ENCODE measurements at places on chromosomes 4 and X. TPM values are rescaled to one million over a fixed set of nuclear protein-coding genes. Genes with fewer than 3 reads are reported as not detected.
A peak's percentile ranks its signal among the peaks of the same experiment; 100 is the strongest.

GRCh38 chr4:165384186-165384585 is 5.4 kb downstream of the CPE start:
- H3K4me3 ChIP-seq, result no peak overlapping the region
- H3K27ac ChIP-seq, result no peak overlapping the region
- peaks cover 44% of the 10 kb centered on the region for H3K27me3 ChIP-seq

DNA sequence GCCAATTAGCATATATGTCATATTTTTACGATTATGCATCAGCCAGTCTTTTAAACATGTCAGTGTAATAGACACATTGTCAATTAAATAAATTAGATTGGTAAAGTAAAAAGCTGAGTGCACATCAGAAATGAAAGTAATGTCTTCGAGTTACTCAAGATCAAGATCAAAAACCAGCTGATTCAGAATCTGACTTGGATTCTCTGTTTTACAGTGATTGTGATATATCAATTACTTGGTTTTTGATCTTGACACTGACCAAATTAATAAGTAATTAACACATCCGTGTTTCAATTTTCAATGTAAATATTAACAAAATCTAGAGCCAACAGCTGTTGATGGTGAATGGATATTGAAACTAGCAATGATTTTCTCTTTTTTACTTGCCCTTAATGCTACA is 311.6 kb downstream of the PDGFC start:
- no peaks in the 10 kb centered on the region for H3K27me3 ChIP-seq
- no peak for DNase-seq
- no peaks in the 10 kb centered on the region for H3K4me1 ChIP-seq

DNA sequence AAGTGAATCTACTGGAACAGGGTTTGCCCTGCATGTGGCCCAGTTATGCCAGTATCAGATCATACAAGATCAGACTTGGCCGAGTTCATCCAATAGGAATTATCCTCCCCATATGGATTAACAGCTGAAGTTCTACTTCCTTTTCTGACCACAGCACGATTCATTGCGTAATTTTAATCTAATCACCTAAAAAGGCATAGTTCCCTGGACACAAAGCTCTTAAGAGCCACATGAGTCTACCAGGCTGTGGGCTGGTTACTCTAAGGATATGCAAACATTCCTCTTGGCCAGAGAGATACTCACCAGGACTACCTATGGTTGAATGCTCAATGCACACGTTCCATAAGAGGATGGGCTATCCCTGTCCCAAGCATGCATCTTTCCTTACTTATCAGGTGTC is 46.9 kb downstream of the CHST7 start:
- H3K4me3 ChIP-seq, result no peak overlapping the region
- H3K27me3 ChIP-seq, result peaks cover 24% of the 10 kb centered on the region
- H3K36me3 ChIP-seq, result peaks cover 40% of the 10 kb centered on the region
- no peak overlapping the region for H3K27ac ChIP-seq
- peaks cover 3% of the 10 kb centered on the region for H3K4me1 ChIP-seq

GRCh38 chr4:123233136-123233768 is 163.3 kb upstream of the SPRY1 start:
- no peaks in the 10 kb centered on the region for H3K27me3 ChIP-seq
- H3K27ac ChIP-seq, result no peak overlapping the region
- no peak for DNase-seq
- H3K4me3 ChIP-seq, result no peak overlapping the region
- peaks cover 25% of the 10 kb centered on the region for H3K36me3 ChIP-seq
- no peaks in the 10 kb centered on the region for H3K4me1 ChIP-seq

DNA sequence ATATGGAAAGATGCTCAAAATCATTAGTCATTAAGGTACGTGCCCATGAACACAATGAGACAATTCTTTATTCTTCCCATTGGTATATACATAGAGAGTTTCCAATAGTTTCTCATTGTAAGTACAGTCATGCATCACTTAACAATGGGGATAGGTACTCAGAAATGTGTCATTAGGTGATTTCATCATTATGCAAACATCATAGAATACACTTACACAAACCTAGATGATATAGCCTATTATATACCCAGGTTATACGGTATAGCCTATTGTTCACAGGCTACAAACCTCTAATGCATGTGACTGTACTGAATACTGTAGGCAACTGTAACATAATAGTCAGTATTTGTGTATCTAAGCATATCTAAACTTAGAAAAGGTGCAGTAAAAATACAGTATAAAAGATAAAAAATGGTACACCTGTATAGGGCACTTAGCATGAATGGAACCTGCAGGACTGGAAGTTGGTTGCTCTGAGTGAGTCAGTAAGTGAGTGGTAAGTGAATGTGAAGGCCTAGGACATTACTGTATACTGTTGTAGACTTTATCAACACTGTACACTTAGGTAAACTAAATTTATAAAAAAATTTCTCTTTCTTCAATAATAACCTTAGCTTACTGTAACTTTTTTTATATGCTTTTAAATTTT is 49.6 kb downstream of the KLHL13 start:
- H3K4me1 ChIP-seq, result no peaks in the 10 kb centered on the region
- H3K27me3 ChIP-seq, result no peaks in the 10 kb centered on the region
- no peak overlapping the region for H3K27ac ChIP-seq

- H3K27me3 ChIP-seq, result no peaks in the 10 kb centered on the region
- DNase-seq, result no peak
- H3K36me3 ChIP-seq, result peaks cover 4% of the 10 kb centered on the region
- no peak overlapping the region for H3K4me3 ChIP-seq
- no peak overlapping the region for H3K27ac ChIP-seq
These were observed 57.9 kb downstream of the GPR101 start for GRCh38 chrX:136975684-136976470.

GRCh38 chrX:73826996-73827395 is 264.0 kb downstream of the CHIC1 start:
- H3K36me3 ChIP-seq, result no peaks in the 10 kb centered on the region
- no peaks in the 10 kb centered on the region for H3K4me1 ChIP-seq
- no peak overlapping the region for H3K27ac ChIP-seq
- no peaks in the 10 kb centered on the region for H3K27me3 ChIP-seq
- DNase-seq, result no peak

DNA sequence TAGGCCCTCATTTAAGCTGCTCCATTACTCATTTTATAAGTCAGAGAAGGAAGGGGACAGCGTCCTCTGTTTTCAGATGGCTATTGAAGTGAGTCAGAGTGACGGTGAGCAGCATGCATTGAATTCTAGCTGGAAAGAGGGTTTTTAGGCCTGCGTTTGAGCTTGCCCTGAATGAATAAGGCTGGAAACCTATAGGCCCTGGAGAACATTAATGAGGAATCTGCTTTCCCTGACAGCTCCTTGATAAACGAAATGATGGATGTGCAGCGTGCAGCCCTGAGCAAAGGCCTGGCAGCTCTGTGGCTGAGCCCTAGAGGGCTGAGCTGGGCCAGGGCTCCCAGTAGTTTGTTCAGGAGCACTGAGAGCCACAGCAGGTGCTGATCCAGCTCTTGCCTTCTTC is 33.4 kb downstream of the TBL1X start:
- peaks cover 27% of the 10 kb centered on the region for H3K36me3 ChIP-seq
- no peak overlapping the region for H3K27ac ChIP-seq
- no peak for DNase-seq
- no peaks in the 10 kb centered on the region for H3K27me3 ChIP-seq

- H3K27ac ChIP-seq, result no peak overlapping the region
- H3K4me1 ChIP-seq, result peaks cover 4% of the 10 kb centered on the region
- DNase-seq, result no peak
- no peak overlapping the region for H3K4me3 ChIP-seq
- peaks cover 5% of the 10 kb centered on the region for H3K27me3 ChIP-seq
- H3K36me3 ChIP-seq, result no peaks in the 10 kb centered on the region
These were observed 125.9 kb downstream of the NSUN7 start for GRCh38 chr4:40875507-40876150.

DNA sequence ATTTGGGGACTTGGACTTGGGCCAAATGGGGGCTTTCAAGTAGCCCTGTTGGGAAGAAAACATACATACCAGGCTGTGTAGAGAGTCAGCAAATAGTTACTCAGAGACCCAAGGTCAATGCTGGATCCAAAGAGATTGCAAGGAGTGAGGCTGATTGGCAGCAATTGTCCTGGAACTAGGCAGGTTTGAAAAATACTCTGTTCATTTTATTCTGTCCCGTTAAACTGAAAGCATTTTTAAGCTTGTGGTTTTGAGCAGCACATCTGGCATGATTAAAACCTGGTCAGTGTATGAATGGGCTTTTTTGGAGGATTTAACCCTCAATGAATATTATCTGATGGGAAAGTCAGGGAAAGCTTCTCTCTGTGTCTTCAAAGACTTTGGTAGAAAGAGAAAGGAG is 294.3 kb upstream of the BOD1L1 start:
- no peaks in the 10 kb centered on the region for H3K4me1 ChIP-seq
- H3K4me3 ChIP-seq, result no peak overlapping the region
- H3K36me3 ChIP-seq, result no peaks in the 10 kb centered on the region
- no peak for DNase-seq

DNA sequence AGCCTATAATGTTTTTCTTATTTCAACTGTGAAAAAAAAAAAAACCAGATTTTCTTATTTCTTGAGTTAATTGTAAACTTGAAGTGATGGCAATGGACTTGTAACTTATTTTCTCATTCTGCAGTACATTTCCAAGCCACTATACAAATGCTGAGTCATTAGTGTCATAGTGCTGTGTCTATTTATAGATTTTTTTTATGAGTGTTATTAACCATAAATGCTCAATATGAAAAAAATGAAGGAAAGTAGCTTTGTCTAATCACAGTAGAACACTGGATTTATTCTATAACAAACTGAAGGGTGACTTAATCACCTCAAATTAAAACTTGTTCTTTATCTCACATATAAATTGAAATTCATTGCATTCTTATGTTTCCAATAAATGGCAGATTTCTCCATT is 718.6 kb downstream of the CCSER1 start:
- H3K27ac ChIP-seq, result no peak overlapping the region
- DNase-seq, result no peak
- no peaks in the 10 kb centered on the region for H3K27me3 ChIP-seq
- no peak overlapping the region for H3K4me3 ChIP-seq
- H3K36me3 ChIP-seq, result no peaks in the 10 kb centered on the region

- H3K4me3 ChIP-seq, result no peak overlapping the region
- H3K27me3 ChIP-seq, result no peaks in the 10 kb centered on the region
- H3K36me3 ChIP-seq, result no peaks in the 10 kb centered on the region
- H3K27ac ChIP-seq, result no peak overlapping the region
- no peaks in the 10 kb centered on the region for H3K4me1 ChIP-seq
- no peak for DNase-seq
These were observed 389.0 kb upstream of the ZFP42 start for GRCh38 chr4:187606581-187606980.

- peak overlapping the region; percentile 97 for H3K27ac ChIP-seq
- no peaks in the 10 kb centered on the region for H3K27me3 ChIP-seq
- peaks cover 37% of the 10 kb centered on the region for H3K4me1 ChIP-seq
- peak overlapping the region; percentile 99 for H3K4me3 ChIP-seq
These were observed 408 bp downstream of the TMEM33 start for GRCh38 chr4:41935652-41936021.

- peaks cover 19% of the 10 kb centered on the region for H3K4me1 ChIP-seq
- no peak for DNase-seq
- H3K27ac ChIP-seq, result no peak overlapping the region
- peaks cover 23% of the 10 kb centered on the region for H3K36me3 ChIP-seq
These were observed 96.5 kb downstream of the CAMK2D start for GRCh38 chr4:113665036-113665435.

DNA sequence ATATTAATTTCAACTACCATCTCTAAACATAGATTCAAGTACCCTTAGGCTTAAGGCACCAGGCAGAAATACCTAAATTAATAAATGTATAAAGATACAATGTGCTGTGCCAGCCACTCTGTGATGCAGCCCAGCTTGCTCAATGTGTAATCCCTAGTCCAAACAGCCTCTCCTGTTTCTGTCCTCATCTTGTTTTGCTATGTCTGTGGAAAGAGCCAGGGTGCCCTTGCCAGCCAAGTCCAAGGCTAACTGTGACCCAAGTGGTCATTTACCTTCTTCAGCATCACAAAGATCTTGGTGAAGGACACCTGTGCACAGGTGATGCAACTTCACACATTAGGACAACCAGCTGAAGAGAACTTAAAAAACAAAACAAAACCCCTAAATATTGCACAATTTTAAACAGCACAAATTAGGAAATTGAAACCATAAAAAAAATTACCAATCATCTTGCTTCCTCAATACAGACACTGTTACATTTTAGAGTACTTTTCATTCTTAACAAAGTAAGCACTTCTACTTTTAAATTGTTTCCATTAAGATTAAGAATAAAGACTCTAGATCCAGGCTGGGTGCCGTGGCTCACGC is 89.6 kb downstream of the C4orf51 start:
- H3K36me3 ChIP-seq, result peaks cover 67% of the 10 kb centered on the region
- H3K27me3 ChIP-seq, result no peaks in the 10 kb centered on the region
- no peak overlapping the region for H3K27ac ChIP-seq
- no peak overlapping the region for H3K4me3 ChIP-seq

DNA sequence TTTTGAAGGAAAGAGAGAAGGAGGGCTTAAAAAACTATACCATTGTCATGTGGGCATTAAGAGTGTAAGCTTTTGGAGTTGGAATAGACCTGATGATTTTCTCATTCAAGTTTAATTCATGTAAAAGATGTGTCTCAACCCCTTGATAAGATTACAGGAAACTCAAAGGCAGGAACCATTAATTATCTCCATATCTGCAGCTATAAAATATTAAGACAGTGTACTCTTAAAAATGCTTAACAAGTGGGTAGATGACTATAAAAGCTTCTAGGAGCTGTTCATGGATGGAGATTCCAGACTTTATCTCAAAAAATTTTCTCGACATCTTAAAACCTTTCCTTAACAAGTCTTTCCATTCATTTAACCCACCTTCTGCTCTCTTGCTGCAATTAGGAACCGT is 208.3 kb downstream of the PALLD start:
- no peaks in the 10 kb centered on the region for H3K4me1 ChIP-seq
- no peak for DNase-seq
- no peak overlapping the region for H3K4me3 ChIP-seq
- H3K36me3 ChIP-seq, result no peaks in the 10 kb centered on the region
- H3K27me3 ChIP-seq, result no peaks in the 10 kb centered on the region

- no peak for DNase-seq
- H3K27ac ChIP-seq, result no peak overlapping the region
- H3K36me3 ChIP-seq, result no peaks in the 10 kb centered on the region
- no peaks in the 10 kb centered on the region for H3K4me1 ChIP-seq
- no peaks in the 10 kb centered on the region for H3K27me3 ChIP-seq
These were observed 789.0 kb downstream of the TECRL start for GRCh38 chr4:63620271-63620670.

Gene PDGFC
- total RNA-seq, result not detected

Gene NHS
- 25.6 TPM for total RNA-seq

Gene TMEM154
- 18.3 TPM for total RNA-seq

Gene SATL1
- not detected for total RNA-seq

Gene TMEM271
- total RNA-seq, result not detected

Gene UNC5C
- total RNA-seq, result not detected

Gene CLDN34
- not detected for total RNA-seq

Gene BMP3
- not detected for total RNA-seq

Gene HUWE1
- total RNA-seq, result 273 TPM

Gene C4orf54
- total RNA-seq, result not detected

Gene SHOX
- total RNA-seq, result not detected

Gene CSN1S1
- total RNA-seq, result not detected

Gene MAGEA1
- total RNA-seq, result not detected

Gene CD38
- total RNA-seq, result 40.3 TPM

Gene GSX2
- total RNA-seq, result not detected

Measured in activated naive CD8-positive, alpha-beta T cell treated with anti-CD3 and anti-CD28 coated beads for 36 hours (primary cell).